ENCODE measurements at places on chromosomes 2 and 18.

- H3K27ac ChIP-seq: no peak overlapping the region
- DNase-seq: peak; percentile 7
- H3K36me3 ChIP-seq: peaks cover 33% of the 10 kb centered on the region
- no peaks in the 10 kb centered on the region for H3K27me3 ChIP-seq
- no peak overlapping the region for H3K4me3 ChIP-seq
Measured at GRCh38 chr2:241900251-241901017, 30.9 kb downstream of the RTP5 start.

DNA sequence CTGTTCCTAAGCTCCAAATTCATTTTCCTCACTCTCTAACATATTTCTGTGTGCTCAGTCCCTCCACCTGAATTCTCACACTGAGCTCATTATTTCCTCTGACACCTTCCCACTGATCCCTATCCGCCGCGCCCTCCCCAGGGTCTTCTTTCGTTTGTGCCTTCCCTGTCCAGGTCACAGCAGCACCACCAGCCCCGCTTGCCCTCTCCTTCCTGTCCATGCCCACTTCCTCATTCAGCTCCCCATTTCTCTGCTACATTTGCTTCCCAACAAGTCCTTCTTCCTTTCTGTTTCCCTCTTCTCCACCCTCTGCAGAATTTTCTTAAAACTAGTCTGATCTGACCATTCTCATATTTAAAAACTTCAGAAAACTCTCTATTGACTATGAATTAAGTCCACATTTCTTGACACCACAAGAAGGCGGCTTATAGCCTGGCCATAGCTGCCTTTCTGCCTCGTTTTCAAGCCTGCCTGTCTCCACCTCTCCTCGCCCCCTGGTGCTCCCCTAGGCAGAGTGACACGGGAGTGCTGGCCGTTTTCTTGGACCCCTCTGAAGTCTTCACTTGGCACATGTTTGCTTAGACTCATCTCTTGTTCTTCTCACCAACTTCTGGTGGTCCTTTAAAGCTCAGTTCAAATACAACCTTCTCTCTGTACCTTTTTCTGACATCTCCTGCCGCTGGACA, 138.7 kb upstream of the BOD1L2 start:
- H3K27me3 ChIP-seq: no peaks in the 10 kb centered on the region
- H3K27ac ChIP-seq: no peak overlapping the region
- peaks cover 12% of the 10 kb centered on the region for H3K4me1 ChIP-seq

DNA sequence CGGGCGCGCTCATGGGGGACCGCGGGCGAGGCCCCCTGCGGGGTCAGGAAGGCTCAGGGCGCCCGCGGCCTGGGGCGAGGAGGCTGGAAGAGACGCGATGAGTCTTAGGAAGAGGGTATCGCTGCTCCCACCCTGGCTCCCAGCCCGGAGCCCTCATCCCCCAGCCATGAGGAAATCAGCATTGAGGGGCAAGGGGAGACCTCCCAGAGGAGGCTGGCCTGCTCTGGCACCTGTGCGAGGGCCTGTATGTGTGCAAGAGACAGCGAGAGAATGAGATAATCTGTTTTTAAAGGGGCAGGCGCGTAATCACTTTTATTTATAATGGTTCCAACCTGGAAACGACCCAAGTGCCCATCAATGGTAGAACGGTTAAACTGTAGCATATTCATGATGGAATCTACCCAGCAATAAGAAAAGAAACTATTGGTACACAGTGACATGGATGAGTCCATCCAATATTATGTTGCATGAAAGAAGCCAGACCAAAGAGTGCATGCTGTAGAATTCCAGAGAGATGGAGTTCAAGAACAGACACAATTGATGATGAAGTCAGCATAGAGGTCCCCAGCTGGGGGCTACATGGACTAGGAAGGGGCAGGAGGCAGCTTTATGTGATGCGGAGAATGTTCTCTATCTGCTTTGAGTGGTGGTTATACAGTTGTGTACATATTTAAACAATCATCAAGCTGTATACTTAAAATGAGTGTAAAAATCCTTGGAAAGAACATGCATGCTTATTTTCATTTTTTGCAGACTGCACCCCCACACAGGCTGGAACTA, 14.4 kb downstream of the FBXO41 start:
- peak overlapping the region; percentile 8 for H3K4me3 ChIP-seq
- peaks cover 18% of the 10 kb centered on the region for H3K4me1 ChIP-seq
- DNase-seq: no peak
- H3K27me3 ChIP-seq: no peaks in the 10 kb centered on the region
- peaks cover 10% of the 10 kb centered on the region for H3K36me3 ChIP-seq

DNA sequence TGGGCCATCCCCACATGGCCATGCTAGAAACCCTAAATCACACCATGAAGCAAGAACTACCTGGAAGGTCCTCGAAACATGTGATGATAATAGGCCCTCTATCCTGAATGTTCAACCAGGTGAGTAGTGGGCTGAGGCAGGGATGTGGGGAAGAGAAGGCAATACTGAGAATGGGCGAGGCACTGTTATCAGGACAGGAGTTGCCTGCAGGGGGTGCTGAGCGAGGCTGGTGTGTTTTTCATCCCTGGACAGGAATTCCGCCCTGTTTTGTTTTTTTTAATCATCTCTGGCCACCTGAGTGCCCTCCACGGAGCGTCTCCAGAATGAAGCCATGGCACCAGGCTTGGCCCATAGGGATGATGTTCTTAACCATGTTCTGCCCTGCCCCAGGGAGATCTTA, 103.0 kb upstream of the SOX11 start:
- H3K36me3 ChIP-seq: no peaks in the 10 kb centered on the region
- DNase-seq: no peak
- no peak overlapping the region for H3K27ac ChIP-seq
- no peaks in the 10 kb centered on the region for H3K4me1 ChIP-seq
- no peaks in the 10 kb centered on the region for H3K27me3 ChIP-seq
- H3K4me3 ChIP-seq: no peak overlapping the region

GRCh38 chr2:99380376-99381010, 43.3 kb downstream of the EIF5B start:
- no peak overlapping the region for H3K4me3 ChIP-seq
- no peaks in the 10 kb centered on the region for H3K4me1 ChIP-seq
- no peak overlapping the region for H3K27ac ChIP-seq
- no peak for DNase-seq

DNA sequence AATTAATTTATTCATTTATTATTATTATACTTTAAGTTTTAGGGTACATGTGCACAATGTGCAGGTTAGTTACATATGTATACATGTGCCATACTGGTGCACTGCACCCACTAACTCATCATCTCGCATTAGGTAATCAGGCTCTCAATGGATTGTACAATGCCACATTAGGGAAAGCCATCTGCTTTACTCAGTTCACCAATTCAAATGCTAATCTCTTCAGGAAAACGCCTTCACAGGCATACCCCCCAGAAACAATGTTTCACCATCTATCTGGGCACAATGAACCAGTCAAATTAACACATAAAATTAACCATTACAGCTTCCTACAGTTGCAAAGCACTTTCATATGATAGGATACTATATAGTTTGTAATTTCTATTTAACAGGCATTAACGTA, 84.8 kb upstream of the DNAJC10 start:
- no peaks in the 10 kb centered on the region for H3K36me3 ChIP-seq
- no peak overlapping the region for H3K27ac ChIP-seq
- H3K27me3 ChIP-seq: peaks cover 11% of the 10 kb centered on the region
- H3K4me1 ChIP-seq: no peaks in the 10 kb centered on the region
- no peak for DNase-seq
- no peak overlapping the region for H3K4me3 ChIP-seq

GRCh38 chr2:86171295-86171694, 24.0 kb downstream of the IMMT start:
- H3K36me3 ChIP-seq: peaks cover 74% of the 10 kb centered on the region
- no peak overlapping the region for H3K4me3 ChIP-seq
- peaks cover 20% of the 10 kb centered on the region for H3K4me1 ChIP-seq
- H3K27ac ChIP-seq: no peak overlapping the region
- no peaks in the 10 kb centered on the region for H3K27me3 ChIP-seq
